ENCODE measurements at places on chromosomes 1 and 21.

- no peak for DNase-seq
These were observed 32.4 kb downstream of the KCNN3 start for GRCh38 chr1:154837672-154838171.

- no peak for DNase-seq
These were observed 48.1 kb upstream of the CD46 start for GRCh38 chr1:207703712-207704111.

DNA sequence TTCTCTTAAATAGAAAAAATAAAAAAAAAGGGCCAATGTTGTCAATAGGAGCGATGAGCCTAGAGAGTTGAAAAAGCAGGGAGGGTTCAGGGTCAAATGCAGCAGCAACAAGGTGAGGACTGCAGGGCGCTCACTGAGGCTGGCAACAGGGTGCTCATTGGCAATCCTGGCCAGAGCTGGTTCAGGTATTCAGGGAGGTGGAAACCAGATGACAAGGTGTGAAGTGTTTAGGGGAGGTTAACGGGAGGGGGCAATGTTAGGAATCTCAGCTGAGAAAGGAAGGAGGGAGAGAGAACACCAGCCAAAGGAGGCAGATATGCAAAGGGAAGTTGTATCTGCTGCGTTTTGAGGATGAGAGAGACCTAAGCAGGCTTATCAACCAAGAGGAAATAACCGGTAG is 129.8 kb upstream of the DAB1 start:
- DNase-seq: no peak

DNA sequence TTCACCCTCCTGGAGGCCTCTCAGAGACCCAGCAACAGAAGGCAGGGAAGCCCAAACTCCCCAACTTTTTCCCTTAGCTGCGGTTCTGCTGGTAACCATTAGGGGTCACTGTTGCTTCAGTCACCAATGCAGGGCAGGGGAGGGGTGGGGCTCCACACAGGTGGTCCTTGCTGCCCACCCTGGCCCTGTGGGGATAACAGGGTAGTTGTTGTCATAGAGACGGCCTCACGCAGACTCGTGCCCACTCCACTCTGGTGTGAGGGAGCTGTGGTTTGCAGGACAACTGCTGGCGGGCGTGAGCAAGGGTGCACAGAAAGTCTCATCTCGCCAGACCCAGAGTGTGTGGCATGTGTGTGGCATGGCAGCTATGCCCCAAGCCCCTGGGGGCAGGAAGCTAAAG is 19.9 kb downstream of the INSRR start:
- no peak for DNase-seq

DNA sequence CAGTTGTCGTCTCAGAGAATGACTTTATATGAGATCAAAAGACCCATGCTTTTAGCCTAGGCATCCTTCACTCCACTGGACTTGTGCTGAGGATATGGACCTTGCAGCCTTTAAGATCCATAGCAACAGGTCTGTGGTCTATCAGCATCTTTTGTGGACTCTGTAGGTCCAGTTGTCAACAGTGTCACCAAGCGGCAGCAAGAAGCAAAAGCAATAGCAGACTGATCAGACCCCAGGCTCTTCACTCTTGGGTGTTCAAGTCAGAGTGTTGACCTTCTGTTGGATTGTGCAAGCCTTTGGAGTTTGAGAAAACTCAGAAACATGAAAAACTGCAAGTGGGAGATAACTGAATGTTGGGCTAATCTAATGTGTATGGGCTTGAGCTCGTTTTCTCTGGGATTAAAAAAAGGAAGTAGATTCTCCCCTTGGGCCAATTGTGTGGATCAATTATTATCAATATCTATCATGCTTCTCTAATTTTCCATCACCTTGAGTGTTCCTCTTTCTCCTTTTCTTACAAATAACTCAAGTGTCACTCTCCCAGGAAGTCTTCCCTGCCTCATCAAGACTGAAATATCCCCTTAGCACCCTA is 144.2 kb downstream of the LYPLAL1 start:
- no peak for DNase-seq

- no peak for DNase-seq
These were observed 443.4 kb upstream of the C1orf87 start for GRCh38 chr1:60516996-60517395.

GRCh38 chr1:205420938-205421337 is 918 bp downstream of the LEMD1 start:
- DNase-seq: no peak

GRCh38 chr21:46320331-46320801 is 3.3 kb downstream of the C21orf58 start:
- DNase-seq: no peak

- DNase-seq: no peak
These were observed 6.0 kb upstream of the SIM2 start for GRCh38 chr21:36692835-36693488.

DNA sequence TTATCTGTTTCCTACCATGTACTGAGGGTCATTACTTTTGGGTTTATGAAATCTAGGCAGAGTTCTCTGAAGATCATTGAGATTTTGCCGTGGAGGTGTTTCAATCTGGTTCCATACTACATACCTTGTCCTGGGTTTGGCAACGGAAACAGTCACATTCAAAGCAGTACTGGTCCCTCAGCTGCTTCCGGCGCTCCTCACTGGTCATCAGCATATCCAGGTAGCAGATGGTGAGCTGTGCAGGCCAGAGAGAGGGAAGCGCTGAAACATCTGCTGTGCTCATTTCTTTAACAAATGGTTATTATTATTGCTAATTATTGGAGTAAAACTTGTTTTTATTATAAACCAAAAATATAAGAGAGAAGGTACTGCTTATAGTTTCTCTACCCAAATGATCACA is 591.7 kb downstream of the SMYD3 start:
- DNase-seq: no peak

DNA sequence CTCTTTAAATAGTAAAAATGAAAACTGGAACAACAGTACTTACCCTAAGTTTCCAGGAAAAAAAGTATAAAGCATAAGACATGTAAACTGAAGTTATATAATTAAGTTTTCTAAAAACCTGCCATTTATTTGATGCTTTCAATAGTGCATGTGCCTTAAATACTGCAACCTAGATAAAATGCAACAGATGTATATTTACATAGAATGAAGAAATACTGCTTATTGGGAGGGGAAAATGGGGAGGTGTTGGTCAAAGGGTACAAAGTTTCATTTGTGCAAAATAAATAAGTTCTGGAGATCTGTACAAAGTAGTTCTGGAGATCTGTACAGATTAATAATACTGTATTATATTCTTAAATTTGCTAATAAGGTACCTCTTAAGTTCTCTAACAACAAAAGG is 68.6 kb downstream of the PRPF38A start:
- no peak for DNase-seq

GRCh38 chr1:182348961-182349747 is 42.4 kb downstream of the GLUL start:
- no peak for DNase-seq

DNA sequence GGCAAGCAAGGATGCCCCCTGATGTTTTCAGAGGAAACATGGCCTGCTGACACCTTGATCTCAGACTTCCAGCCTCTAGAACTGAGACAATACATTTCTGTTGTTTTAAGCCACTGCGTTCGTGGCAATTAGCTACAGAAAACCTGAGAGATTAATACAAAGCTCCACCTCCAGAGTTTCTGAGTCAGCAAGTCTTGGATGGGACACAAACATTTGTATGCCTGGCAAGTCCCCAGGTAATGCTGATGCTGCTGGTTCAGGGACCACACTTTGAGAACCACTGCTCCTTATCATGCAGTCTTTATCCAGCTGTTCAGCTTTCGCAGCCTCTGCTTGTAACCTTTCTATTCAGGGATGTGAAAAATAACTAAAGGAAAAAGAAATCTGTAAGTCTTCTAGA is 565.7 kb upstream of the PLXNA2 start:
- no peak for DNase-seq

- no peak for DNase-seq
These were observed 371.2 kb downstream of the RRAGC start for GRCh38 chr1:38488162-38488898.

- no peak for DNase-seq
These were observed 87.0 kb downstream of the ACBD6 start for GRCh38 chr1:180415236-180415848.

- DNase-seq: no peak
These were observed 9.5 kb downstream of the CDC73 start for GRCh38 chr1:193131266-193131860.

GRCh38 chr1:4797016-4797410 is 142.6 kb downstream of the AJAP1 start:
- no peak for DNase-seq

DNA sequence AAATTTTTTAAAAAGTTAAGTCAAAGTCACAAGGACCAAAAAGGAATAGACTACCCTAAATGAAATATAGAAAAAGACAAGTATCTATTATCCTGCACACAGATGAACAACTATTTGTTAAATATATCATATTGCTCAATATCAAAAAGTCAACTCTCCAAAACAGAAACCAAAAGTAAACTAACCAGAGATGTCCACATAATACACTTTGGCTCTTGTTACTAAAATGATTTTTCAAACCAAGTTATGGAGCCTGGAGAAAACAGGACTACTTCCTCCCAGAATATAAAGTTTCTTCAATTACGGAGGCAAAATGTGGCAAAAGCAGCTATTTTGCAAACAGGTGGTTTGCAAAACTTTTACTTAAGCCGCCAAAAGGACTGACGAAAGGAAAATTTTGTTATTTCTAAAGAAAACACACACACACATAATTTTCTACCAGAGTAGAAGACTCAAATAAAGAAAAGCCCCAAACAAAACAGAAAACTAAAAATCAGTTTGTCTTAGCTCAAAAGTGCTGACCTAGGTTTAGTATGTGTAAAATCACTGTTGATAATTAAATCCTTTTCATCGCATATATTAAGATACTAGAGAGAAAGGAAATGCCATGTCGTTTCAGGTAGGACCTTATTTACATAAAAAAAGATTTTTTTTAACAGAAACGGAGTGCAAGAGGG is 1.1 kb downstream of the DPYD start:
- no peak for DNase-seq

DNA sequence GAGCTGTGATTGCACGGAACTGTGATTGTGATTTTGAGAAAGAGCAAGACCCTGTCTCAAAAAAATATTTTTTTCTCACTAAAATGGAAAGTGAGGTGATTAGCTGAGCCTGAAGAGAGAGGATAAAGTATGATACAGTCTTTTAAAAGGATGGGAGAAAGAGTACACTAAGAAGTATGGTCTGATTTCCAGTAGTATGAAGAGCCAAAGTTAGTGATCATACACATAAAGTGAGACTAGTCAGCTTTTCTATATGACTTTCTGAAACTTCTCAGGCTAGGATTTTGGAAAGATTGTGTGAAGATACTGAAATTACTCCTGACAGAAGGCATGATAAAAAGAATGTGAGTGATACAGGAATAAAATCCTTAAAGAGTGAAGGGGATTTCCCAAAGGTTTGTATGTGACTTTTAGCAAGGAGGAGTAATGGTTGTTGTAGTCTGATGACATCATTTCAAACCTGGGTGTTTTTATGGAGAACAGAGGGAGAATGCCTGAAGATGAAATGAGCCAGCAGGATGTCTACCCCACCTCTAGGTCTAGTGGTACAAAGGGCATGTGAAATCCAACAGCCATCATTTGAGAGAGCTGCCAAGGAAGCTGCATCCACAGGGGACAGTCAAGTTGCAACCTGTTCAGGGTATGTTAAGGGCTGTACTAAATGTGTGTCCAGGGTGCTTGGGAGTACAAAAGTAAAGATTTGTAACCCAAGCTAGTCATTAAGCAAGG is 157.7 kb downstream of the PIK3R3 start:
- no peak for DNase-seq

DNA sequence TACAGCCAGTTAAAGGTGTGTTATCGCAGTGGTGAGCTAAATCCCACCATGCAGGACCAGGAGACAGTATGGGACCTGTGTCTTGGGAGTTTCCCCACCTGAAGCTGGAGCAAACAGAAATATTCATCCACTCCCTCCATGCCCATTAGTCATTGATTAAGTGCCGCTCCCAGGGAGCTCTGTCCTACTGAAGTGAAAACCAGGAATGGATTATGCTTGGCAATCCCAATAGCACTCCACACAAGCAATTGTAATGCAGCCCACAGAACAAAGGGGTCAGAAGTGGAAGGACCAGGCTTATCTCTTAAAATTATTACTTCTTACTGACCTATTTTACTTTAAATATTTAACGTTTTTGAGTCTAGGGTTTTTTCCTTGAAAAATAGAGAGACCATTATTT is 1005.4 kb downstream of the ADGRL2 start:
- no peak for DNase-seq

DNA sequence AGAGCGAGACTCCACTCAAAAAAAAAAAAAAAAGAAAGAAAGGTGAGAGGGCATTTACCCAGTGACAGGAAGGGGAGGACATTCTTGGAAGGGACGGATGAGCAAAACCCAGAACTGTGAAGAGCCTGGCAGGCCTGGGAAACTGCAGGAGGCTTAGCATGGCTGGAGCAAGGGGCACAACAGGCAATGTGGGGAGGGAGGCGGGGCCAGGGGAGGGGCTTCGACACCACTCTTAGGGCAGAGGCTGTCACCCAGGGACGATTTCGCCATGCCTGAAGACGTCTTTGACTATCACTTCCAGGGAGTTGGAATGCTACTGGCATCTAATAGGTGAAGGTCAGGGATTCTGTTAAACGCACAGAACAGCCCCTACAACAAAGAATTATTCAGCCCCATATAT is 184.0 kb downstream of the HUNK start:
- no peak for DNase-seq

DNA sequence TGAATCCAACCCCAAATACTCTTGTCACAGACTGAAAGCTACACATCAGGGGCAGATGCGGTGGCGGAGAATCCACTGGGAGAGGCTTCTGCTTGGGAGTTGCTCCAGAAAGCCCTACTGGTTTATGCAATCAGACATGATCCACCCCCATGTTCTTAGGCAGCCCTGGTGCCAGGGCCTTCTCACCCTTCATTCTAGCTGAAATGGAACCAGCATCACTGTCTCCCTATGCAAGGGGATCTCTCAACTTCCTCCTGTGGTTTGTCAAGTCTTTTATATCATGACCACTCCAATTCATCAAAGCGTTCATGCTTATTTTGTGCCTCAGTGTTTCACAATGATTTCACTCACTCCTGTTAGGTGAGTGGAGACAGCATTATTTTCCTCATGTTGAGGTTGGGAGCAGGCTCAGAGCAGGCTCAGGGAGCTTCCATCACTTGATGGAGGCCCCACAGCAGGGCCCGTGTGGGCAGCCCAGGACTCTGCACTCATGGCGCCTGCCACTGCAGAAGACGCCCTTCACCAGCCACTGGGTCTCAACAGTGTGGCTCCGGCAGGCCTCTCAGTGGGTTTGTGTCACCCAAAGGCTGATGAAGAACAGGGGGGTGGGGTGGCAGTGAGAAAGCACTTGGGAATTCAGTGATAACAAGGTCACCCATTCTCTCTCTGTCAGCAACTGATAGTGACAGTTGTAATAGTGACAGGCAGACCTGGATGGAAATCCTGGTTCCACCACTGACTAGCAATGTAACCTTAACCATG is 67.1 kb downstream of the CD58 start:
- no peak for DNase-seq

GRCh38 chr1:112818990-112819689 is 104.0 kb upstream of the PPM1J start:
- no peak for DNase-seq

All from brain pericyte (primary cell).